Esophagus squamous epithelium (tissue), 5 donors: ENCODE measurements at places on chromosomes 5 and 9. TPM values are rescaled to one million over a fixed set of nuclear protein-coding genes. Genes with fewer than 3 reads are reported as not detected.

TMEM252 gene
- not detected for total RNA-seq

- DNase-seq, result no peak
Measured at GRCh38 chr9:79193001-79193400, 378.8 kb upstream of the TLE4 start.

DNA sequence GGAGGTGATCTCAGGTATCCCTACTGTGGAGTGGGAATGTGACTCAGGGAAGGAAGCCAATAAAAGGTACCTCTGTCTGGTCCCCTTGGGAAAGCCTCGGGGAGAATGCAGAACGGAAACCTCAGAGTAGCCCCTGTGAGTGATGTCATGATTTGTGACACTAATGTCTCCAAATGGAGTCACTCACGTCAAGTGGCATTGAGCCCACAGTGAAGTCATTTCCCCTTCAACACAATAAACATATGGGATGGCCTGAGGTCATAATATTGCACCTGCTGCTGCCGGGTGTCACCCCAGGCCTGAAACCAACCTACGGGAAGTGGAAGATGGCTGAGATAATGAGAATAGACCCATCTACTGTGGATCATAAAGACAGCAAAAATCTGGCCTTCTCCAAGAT is 75.9 kb upstream of the GOLM1 start:
- DNase-seq, result no peak

DNA sequence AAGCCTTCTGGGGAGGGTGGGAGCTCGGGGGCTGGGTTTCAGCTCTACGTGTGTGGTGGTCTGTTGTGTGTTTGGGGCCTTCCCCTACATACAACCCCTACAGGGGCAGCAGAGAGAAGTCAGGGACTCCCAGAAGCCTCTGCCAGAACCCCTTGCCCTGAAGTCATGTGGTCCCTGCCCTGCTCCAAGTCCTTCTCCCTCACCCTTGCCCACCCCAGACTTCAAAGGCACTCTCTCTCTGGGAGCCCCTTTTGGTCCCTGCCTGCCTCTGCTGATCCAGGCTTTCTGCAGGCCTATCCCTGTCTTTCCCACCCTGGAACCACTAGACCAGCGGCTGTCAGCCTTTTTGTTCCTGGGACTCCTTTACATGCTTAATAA is 61.1 kb upstream of the PSD2 start:
- no peak for DNase-seq

GRCh38 chr5:64532212-64532611 is 26.4 kb downstream of the RGS7BP start:
- DNase-seq, result no peak

DNA sequence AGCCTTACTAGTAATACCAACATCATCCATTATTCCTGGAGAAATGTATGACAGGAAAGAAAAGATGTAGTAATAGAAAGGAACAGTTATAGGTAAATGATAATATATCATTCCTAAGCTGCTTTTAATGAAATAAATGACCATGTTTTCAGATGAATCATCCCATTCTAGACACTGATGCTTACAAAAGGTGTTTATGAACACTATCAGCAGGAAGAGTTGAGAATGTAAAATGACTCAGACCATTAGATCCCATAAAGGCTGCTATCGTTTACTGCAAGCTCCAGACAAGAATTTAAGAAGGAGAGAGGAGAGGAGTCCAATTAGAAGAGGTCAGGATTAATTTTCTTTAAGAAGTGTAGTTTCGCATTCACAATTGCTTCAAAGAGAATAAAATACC is 1033.5 kb downstream of the EFNA5 start:
- DNase-seq, result no peak
